ENCODE measurements at places on chromosomes 3 and 15.

DNA sequence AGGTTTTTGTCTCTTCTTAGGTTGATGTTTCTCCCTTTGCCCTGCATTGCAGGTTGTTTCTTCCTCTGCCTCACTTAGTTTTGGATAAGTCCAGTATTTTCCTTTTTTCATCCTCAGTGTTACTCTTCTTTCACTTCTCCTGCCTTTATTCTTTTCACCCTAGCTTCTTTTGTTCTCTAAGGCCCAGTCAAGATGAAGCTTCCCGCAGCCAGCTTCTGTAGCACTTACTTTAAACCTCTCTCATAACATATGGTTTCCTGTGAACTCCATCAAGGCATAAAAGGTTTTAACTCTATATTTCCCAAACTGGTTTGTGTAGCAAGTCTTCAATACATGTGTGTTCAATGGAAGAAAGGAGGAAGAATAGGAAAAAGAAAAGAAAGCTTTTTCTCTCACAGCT lies 54.1 kb downstream of the TP63 start:
- DNase-seq, result no peak

DNA sequence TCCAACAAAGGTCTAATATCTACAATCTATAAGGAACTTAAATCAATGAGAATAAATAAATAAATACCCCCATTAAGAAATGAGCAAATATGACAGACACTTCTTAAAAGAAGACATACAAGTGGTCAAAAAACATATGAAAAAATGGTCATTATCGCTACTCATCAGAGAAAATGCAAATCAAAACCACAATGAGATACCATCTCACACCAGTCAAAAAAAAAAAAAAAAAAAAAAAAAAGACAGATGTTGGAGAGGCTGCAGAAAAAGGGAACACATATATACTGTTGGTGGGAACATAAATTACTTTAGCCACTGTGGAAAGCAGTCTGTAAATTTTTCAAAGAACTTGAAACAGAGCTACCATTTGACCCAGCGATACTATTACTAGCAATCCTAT lies 31.6 kb upstream of the OR5H6 start:
- DNase-seq, result no peak

GRCh38 chr3:191499307-191500080 lies 38.5 kb downstream of the PYDC2 start:
- DNase-seq, result no peak

GRCh38 chr3:13111173-13111872 lies 38.1 kb upstream of the IQSEC1 start:
- no peak for DNase-seq

- no peak for DNase-seq
Observed at GRCh38 chr3:59758672-59759071, 708.8 kb upstream of the CFAP20DC start.
